ENCODE measurements at places on chromosomes 3 and 15.

DNA sequence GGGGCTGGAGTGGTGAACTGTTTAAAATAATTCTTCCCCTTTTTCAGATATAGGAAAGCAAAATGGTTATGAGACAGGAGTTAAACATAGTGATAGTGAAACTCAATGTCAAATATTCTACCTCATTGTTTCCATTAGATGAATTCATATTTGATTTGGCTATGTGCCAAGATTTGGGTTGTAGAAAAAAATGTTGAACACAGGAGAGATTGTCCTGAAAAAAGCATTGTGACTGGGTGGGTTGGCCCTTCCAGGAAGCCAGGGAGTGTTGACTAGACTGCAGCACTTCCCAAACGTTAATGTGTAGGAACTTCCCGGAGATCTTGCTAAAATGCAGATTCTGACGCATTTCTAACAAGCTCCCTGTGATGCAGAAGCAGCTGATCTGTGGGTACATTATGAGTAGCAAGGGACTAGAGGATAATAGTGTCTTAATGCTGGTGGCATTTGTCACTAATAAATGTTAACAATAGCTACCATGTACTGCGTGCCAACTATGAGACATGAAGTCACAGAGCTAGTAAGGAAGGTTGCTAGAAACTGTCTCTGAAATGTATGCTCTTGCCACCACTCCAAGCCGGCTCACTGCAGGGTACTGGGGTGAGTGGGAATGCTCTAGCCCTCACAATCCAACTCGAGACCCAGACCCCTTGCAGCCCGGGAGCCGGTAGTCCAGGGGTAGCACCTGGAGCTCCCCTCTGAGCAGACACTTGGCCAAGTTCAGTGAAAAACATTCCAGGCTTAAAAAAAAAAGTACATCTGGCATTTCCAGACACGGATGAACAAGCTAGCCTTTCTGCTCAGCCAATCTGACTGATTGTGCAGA is 120.6 kb downstream of the CD47 start:
- no peak for DNase-seq

GRCh38 chr3:172939651-172940293 is 189.2 kb downstream of the ECT2 start:
- no peak for DNase-seq

DNA sequence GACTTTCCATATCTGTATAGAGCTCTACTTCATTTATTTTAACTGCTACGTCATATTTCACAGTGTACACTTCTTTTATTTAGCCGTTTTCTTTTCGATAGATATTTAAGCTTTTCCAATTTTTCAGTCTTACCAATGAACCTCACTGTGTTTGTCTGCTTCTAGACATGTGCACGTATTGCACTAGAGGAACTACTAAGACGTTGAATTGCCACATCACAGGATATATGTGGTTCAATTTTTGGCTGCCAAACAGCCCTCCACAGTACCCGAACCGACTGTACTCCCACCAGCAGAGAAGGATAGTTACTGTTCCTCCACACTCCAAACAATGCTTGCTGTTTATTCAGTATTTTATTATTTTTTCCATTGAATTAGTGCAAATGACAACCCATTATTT is 2.0 kb downstream of the NR1I2 start:
- no peak for DNase-seq

DNA sequence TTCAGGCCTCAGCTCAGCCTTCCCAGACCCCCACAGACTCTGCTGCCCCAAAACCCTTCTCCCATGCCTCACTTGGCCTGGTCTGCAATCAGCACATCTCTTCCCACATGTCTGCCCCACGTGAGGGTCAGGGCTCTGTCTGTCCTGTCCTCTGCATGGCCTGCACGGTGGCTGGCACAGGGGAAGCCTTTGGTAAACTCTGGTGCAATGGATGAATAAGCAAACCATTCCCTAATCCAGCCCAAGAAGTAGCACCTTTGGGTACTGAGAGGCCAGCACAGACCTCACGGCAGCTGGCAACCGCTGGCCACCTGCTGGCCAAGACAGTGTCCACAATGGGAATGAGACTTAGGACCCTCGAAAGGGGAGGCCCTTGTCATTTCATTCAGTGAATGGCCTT is 27.7 kb downstream of the ABTB1 start:
- no peak for DNase-seq

- no peak for DNase-seq
These were observed 63.3 kb upstream of the TLE3 start for GRCh38 chr15:70160803-70161565.

DNA sequence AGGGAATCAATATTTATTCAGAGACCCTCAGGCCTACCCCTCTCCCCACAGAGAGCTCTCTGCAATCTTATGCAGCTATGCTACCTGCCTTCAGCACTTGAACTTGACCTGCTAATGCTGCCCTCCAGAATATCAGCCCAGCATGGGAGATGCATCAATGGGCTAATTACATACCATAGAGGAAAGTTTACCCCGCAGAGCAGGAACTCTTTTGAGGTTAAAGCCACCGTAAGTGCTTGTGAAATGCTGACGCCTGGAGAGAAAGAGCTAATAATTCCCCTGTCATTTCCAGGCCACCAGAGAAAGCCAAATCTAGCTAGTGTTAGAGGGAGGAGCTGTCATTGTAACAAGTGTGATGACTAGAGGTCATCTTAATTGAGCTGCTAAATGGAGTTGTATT is 127.5 kb downstream of the CHST2 start:
- DNase-seq, result no peak

DNA sequence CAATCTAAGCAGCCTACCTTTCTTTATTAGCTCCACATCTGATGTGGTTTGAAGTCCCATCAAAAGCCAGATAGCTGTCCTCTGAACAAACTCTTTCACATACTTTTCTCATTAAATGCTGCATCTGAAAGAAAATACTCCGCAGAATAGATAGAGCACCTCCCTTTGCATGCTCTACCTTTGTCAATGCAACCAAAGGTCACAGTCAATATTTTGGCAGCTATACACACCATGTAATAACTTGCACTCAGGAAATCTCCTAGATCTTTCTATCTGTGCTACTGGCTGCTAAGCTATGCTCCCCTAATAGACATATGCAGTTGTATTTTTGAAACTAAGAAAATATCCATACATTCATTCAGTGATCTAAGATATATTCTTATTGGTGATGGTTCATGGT is 204.8 kb upstream of the ARRDC4 start:
- no peak for DNase-seq

- peak; percentile 86 for DNase-seq
These were observed 63.3 kb downstream of the ZNF106 start for GRCh38 chr15:42427429-42428223.

- DNase-seq, result no peak
These were observed 10.1 kb downstream of the AGTR1 start for GRCh38 chr3:148707601-148708380.

DNA sequence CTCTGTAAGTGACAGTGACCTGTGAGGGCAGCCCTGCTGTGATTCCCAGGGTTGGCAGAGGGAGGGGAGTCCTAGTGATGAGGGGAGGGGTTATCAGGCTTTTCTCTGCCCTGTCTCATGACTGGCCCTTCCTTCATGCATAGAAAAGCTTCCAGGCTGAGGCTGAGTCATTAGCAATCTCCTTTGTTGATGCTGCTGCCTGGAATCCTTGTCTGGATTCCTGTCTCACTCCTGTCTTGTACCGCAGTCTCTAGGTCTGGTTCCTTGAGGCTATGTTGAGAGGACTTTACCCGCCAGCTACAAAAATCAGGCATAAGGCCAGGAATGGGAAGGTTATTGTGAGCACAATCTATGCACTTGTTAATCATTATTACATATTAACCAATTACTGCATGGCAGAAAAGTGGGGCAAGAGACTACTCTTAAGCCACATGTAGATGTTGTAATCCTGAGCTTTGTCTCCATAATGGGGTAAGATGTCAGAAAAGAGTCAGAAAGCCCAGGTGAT is 7.2 kb downstream of the KLHL6 start:
- DNase-seq, result peak; percentile 83

DNA sequence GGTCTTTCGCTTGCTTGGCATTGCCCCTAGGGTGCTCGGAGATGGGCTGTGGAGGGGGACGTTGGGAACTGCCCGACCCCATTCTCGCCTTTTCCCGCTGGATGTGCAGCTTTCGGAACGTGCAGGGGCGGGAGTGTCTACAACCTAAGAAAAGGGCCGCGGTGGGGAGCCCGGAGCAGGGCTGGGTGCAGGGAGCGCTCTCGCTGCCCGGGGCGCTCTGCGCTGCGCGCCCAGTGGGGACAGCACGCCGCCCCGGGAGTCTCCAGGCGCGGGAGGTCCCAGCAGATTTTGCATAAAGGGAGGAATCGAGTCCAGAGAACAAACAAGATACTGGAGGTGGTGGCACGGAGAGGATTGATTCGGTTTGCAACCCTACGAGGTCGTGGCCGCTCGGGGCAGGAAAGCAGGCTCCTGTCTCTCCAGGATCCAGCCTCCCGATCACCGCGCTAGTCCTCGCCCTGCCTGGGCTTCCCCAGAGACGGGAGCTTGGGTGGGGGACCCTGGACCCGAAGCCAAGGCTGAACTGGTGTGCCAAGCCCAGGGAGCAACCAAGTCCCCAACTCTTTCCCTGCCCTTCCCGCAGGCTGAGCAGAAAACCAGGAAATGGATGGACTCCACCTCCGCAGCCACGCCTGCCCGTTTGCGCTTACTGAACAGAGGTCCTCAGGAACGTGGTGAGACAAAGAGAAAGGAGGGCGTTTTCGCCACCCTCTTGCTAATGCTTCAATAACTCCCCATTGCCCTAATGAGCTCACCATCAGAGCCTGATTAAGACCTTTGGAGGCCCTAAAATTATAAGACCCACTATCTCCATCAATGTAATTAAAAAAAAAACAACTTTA is 59.7 kb downstream of the NOX5 start:
- peak; percentile 71 for DNase-seq

- peak; percentile 81 for DNase-seq
These were observed at the start of gene CLEC3B for GRCh38 chr3:45026038-45026437. Gene CLEC3B, plus strand, starts transcription at chr3:45026303. Its CDS starts 60 bp downstream, at chr3:45026363.

All from AG20443 (cell line).